ENCODE measurements at places on chromosomes 2 and 18.

GRCh38 chr2:194289712-194290346, 1367.2 kb upstream of the SLC39A10 start:
- DNase-seq: no peak

GRCh38 chr2:71905205-71905604, 242.5 kb downstream of the CYP26B1 start:
- no peak for DNase-seq

DNA sequence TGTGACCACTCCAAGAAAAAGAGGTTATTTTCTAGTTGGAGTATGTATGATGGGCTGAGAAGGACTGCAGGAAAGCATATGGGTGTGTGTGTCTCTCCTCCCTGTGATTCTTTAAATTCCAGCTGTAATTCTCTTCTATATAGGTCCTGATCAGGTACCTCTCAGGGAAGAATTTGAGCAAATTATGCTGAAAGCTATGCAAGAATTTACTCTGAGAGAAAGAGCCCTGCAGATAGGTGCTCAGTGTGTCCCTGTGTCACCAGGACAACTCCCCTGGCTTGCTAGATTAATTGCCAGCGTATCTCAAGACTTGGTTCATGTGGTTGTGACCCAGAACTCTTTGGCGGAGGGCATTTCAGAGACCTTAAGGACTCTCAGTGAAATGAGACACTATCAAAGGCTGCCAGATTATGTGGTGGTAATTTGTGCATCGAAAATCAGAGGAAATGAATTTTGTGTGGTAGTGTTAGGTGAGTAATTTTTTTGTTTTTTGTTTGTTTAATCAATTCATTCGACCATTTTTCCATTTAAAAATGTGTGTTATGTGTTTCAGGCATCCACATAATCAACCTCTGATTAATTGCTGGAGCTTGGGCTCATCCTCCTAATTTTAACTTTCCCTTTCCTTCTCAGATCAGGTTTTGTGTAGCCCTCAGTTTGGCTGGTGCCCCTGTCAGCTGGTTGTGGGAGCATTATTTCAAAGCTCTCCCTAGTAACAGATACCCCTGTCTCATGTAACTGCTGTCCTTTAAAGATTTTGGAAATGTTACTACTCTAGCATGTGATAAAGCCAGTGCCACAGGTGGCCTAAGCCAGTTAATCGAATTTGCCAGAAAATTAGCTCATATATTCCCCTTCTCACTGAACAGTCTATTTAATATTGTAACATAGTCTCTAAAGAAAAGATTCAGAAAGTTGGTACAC, 150.9 kb downstream of the ESCO1 start:
- no peak for DNase-seq

DNA sequence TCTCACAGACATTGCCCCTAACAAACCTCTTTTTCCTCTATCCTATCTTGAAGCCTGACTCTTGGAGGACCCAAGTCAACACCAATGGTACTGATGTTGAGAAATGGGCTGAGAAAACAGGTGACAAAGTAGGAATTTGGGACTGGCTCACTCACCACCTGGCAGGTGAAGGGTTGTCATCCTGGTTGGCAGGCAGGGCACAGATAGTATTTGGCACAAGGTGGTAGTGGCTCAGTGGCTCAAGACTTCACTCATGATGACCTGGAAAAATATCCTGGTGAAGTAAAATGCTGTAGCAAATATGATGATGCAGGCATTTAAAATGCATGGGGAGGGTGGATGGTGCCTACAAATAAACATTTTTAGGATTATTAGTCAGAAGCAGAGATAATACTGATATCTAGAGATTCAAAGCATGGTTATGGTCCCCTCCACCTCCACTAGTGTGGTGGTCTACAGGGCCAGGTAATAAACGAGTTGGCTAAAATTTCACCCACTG, 38.0 kb upstream of the GLS start:
- DNase-seq: no peak

- no peak for DNase-seq
These were observed 820.4 kb downstream of the GALR1 start for GRCh38 chr18:78069784-78070664.

DNA sequence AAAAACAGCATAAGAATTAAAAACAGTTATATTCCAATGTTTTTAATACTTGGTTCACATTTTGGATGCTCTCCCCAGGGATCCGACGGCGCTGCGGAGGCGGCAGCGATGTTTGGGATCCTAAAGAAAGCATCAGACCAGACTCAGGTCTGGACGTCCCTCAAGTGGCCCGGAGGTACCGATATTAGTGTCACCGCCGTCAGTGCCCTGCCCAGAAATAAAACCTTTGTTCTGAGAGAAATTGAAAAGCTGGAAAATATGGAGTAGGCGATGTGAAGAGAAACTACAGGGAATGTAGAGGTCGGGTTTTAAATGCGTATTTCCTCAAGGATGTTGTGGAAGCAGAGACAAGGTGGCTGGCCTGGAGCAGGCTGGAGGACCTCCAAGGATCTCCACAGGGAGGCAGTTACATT, 683 bp upstream of the TBC1D8 start:
- DNase-seq: no peak

- no peak for DNase-seq
These were observed 15.9 kb downstream of the FN1 start for GRCh38 chr2:215419769-215420470.

DNA sequence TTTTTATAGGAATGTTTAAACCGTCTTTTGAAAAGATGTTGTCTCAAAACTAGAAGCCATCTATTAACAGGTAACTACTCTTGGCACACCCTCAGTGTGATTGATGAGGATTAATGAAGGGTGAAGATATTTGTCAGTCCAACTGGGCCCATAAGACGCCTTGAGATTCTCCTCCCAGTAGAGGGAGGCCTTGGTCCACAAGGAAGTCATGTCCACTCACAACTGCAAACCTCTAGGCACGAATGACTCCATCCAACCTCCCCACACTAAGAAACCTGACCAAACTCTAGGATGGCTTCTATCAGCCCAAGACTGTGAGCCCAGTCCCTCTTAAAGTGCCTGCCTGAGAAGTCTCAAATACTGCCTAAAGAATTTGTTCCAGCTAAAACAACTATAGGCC, 19.2 kb upstream of the GRP start:
- no peak for DNase-seq

GRCh38 chr2:164430166-164430783, 191.0 kb downstream of the GRB14 start:
- no peak for DNase-seq

DNA sequence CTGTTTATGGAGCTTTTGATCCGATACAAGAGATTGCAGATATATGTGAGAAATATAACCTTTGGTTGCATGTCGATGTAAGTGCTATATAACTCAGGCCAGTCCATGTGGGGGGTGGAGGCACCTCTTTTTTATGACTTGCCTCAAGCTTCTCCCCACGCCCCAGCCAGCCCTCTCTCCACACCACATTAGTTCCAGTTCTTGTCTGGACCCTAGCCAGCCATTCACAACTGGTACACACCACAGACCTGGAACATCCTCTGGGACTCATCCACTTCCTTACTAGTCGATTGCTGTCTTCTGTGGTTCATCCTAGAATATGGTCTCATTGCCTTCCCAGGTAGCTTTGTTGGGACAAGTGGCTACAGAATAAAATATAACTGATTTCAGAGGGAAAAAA, 31.0 kb downstream of the GAD1 start:
- no peak for DNase-seq

- no peak for DNase-seq
These were observed 49.3 kb downstream of the SP110 start for GRCh38 chr2:230170532-230170931.

GRCh38 chr2:45085487-45085886, 76.2 kb upstream of the SIX2 start:
- no peak for DNase-seq

- no peak for DNase-seq
These were observed at the start of gene NOTO for GRCh38 chr2:73202156-73203054. TSS of gene NOTO (plus strand) at chr2:73202574. CDS start at chr2:73202667, 93 bp downstream.

GRCh38 chr2:63432373-63432772, 155.9 kb downstream of the WDPCP start:
- no peak for DNase-seq

GRCh38 chr2:188315750-188316149, 24.1 kb downstream of the GULP1 start:
- DNase-seq: no peak

DNA sequence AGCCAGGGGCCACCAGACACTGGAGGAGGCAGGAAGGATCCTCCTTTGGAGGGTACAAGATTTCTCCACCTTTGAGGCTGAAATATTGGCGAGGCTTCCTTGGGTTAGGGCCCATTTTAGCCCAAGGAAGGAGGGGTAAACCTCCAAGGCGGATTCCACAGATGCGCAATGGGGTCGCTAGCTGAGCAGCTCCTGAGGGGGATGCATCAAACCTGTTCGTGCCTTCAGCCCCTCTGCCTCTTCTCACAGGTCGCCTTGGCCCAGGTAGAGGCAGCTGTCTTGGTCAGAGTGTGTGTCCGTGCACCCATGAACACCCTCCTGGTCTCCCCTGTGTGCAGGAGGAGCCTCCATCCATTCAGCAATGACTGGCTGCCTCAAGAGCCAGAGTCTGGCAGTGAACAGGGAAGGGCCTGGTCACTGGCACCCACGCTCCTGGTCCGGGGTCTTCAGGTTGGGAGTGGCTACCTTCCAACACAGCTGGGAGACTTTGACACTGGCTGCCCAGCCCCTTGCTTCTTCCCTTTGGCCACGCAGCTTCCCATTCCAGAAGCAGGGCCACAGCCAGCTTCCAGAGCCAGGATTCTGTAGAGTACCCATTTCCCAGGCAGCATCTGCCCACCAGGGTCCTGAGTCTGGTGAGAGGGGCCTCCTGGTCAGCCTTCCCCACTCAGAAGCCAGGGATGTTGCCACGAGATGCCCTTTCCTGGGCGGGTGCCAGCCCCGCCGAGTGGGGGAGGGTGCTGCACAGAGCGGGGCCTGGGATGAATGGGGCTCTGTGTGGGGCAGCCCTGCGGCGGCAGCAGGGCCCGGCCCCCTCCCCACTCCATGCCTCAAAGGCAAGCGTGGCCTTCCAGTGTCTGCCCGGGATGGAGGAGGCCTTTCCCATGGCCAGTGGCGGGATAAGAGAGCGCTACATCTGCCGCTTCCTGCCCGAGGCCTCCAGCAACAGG, 95.8 kb upstream of the GPC1 start:
- no peak for DNase-seq

DNA sequence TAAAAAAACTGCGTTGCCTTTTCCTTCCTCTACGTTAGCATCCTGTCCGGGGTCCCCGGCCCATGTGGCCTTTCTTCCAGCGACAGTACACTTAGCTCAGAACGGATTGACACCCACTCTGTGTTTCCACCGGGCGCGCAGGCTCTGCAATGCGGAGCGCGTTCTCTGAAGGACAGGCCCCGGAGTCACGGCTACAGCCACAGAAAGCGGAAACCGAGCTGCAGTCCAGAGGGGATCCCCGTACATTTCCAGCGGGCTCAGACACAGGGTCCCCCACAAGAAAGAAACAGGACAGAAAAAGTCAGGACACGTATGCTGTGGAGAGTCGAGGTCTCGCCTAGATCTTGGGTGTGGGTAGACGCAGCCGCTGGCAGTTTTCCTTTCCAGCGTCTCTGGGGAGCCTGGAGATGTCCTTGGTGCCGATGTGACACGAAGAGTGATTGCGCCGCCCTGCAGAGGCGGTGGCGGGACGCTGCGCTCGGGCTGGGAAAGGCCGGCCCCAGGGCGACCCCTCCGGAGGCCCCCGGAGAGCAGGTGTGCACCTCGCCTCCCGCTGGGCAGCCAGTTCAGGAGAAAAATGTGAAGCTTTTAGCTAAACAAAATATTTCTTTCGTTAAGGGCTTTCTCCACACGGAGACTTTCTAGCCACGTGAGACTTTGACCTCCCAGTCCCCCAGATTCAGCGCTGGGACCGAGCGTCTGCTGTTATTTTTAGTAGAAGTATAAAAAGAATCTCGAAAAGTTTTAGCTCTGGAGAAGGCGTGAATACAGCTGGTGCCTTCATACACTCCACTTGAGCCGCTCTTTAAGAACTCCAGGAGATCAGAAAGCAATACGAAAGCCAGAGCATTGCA, 1.3 kb upstream of the ACKR3 start:
- no peak for DNase-seq

GRCh38 chr2:213496226-213496625, 212.0 kb downstream of the SPAG16 start:
- DNase-seq: no peak

DNA sequence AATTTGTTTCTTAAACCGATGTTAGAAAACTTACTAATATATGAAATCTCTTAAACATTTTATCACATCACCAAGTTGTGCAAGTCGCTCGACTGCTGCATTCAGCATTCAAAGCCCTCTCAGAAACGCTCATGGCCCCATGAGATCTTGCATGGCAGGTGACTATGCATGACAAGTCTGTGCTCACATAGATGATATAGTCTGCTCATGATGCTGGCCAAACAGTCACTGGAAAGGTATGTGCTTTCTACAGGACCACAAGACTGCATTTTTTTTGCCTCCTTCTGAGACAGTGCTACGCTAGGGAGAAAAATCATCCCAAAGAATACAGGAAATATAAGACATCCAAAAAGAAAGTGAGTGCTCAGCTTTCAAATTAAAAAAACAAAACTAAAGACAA, 98.3 kb upstream of the ZBTB14 start:
- no peak for DNase-seq

GRCh38 chr2:649426-650342, 27.5 kb downstream of the TMEM18 start:
- no peak for DNase-seq

DNA sequence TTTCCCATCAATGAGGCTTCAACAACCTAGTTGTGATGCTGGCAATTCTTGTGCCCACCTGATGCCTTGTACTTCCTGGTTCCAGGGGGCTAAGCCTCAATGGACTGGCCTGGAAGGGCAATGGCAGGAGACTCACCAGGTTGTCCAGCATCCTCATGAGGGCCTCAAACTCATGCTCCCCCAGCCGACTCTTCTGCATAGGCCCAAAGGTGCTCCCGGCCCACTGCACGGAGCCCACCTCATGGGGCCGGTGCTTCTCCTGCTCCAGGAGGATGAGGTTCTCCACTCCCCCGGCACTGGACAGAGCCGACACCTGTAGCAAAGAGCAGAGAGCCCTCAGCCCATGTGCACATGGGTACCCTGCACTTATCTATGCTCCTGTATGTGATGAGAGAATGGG, 84.5 kb downstream of the ADD2 start:
- no peak for DNase-seq

DNA sequence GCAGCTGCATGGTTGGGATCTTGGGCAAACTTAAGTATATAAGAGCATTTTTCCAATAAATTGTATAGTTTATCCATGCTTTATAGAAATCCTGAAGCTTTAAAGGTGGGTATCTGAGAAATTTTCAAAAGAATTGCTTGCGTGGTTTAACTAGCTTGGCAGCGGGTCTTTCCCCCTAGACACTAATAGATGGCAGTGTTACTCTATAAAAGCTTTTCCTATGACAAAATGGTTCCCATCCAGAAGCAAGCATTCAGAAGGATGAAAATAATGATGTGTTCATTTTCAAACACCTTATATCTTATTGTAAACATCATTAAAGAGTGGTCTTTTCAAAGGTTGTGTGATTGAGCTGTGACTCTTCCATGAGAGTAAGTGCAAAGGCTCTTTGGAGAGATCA, 45.9 kb downstream of the KDM3A start:
- DNase-seq: no peak

Data from NCI-H1417 treated with DMSO at 0.1 percent for 48 hours (cell line).